ENCODE measurements at places on chromosomes 3 and 15.

DNA sequence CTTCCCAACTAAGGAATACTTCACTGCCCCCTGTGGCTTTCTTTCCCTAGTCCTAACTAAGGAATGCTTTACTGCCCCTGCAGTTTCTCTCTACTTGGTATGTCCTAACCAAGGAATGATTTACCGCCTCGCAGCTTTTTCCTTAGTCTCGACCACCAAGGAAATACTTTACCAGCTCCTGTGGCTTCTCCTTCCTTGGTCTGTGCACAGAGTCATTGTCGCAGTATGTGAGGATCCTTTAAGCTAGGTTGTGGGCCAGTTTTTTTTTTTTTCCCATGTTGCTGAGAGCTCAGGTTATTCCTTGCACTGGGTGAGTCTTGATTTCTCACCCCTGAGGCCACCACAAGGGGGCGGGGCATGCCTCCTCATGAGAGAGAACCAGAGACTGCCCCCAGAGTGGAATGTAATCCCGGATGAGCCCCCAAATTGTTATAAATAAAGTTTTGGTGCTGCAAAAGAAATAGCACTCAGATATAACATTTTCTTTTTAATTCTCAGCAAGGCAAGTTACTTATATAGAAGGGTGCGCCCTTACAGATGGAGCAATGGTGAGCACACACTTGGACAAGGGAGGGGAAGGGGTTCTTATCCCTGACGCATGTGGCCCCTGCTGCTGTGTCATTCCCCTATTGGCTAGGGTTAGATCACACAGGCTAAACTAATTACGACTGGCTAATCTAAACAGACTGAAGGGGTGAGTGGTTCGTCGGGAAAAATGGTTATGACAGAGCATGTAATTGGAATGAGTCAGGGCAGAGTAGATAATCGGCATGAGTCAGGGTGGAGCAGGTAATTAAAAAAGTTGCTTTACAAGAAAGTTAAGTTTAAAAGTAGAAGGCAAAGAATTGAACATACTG is 27.0 kb downstream of the NDUFB4 start:
- no peak for DNase-seq

- DNase-seq: no peak
Measured at GRCh38 chr3:118863731-118864322, 170.8 kb downstream of the IGSF11 start.

- DNase-seq: no peak
Measured at GRCh38 chr3:127884041-127884440, 31.0 kb upstream of the KBTBD12 start.

GRCh38 chr15:86608461-86609205 is 529.0 kb downstream of the AGBL1 start:
- DNase-seq: no peak

DNA sequence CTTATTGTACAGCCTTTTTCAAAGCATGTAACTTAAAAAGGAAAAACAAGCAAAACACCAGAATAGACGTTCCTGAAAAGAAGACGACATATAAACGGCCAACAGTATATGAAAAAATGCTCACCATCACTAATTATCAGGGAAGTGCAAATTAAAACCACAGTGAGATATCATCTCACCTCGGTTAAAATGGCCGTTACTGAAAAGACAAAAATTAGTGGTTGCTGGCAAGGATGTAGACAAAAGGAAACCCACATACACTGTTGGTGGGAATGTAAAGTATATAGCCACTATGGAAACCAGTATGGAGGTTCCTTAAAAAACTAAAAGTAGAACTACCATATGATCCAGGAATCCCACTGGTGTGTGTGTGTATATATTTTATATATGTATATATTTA is 64.5 kb upstream of the MLF1 start:
- DNase-seq: no peak

DNA sequence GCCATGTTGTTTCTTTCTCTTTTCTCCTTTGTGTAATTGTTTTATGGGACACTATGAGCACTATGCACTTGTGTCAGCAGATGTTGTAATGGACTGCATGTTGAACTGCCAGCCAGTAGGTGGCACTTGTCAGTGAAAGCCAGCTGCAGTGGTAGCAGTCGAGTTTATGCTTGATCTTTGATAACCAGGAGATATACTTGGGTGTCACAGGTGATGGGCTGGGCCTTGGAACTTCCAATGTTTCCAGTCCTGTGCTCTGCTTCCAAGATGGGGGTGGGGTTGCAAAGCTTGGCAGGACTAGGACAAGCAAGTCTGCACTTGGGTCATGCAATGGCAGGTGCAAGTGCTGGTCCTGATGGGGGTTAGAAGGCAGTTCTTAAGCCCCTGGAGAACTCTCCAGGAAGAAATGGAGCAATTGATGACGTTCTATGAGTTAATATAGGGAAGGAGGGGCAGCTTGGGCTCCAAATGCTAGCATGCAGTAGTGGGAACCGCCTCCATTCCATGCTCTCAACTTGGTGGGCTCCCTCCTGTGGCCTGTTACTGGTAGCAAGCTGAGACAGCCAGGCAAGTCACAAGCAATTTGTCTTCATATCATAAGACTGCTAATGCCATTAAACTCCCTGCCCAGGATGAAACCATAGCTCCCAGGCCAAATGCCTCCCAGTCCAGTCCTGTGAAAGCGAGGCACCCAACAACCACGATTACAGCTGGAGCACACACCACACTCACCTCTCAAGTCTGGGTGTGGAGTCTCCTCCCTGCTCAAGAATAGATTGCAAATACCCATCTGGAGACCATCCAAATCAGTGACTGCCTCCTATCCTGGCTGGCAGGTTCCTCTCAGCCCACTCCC is 287.2 kb downstream of the CGGBP1 start:
- DNase-seq: peak; percentile 9

GRCh38 chr3:113216393-113216792 is 5.0 kb downstream of the BOC start:
- DNase-seq: no peak

GRCh38 chr3:6640907-6641306 is 220.0 kb upstream of the GRM7 start:
- DNase-seq: no peak

- DNase-seq: no peak
Measured at GRCh38 chr3:50630877-50631276, 13.9 kb downstream of the MAPKAPK3 start.

- DNase-seq: no peak
Measured at GRCh38 chr15:63041974-63042876, at the start of gene TPM1. Gene TPM1 (plus strand): TSS chr15:63042747. CDS start chr15:63042830, 83 bp downstream.

DNA sequence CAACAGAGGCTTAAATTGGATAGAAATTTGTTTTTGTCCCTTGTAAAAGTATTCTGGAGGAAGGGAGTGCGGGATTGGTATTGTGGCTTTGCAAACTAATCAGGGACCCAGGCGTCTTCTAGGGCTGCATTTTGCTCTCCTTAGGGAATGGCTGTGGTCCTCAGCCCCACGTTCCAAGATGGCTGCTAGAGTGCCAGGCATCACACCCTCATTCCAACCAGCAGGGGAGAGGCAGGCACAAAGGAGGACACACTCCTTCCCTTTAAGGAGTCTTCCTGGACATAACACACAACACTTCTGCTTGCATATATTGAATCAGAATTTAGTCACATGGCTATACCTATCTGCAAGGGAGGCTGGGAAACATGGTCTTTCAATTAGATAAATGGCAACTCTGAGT is 174.5 kb upstream of the LYSMD4 start:
- no peak for DNase-seq

- no peak for DNase-seq
Measured at GRCh38 chr3:117480525-117480924, 770.9 kb downstream of the TUSC7 start.

- no peak for DNase-seq
Measured at GRCh38 chr15:101775136-101775535, 28.2 kb upstream of the OR4F6 start.

DNA sequence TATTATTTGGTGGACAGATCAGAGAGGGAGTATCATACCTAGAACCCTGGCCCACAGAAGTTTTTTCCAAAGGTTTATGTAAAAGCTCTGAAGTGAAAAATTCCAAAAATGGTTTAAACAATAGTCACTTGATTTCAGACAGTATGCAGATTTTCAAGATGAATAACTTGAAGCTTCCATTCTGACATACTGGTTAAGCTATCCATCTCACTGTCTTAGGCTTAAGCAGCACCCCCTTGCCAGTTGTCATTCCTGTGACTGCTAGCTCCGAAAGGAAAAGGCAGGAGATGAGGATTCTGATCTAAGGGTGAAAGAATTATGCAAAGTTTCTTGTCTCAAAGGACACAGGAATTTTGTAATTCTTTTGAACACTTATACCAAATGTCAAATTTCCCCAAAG is 337.5 kb upstream of the THBS1 start:
- no peak for DNase-seq

GRCh38 chr3:65291448-65292125 is 603.8 kb upstream of the ADAMTS9 start:
- no peak for DNase-seq

DNA sequence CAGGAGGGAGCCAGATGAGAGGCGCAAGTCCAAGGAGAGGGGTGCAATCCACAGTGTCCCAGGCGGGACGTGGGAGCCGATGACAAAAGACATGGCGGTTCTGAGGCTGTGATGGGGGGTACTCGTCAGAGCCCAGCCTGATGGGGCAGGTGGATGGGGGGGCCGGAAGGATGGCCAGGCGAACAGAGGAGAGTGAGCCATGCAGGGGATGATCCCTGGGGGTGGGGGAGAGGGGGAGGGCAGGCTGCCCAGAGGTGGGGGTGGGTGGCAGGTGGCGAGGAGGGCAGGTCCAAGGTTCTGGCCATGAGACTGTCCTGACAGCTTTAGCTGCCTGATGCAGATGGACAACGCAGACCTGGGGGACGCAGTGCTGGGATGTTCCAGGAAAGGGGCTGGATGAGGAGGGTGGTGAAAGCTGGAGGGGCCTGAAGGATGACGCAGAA is 8.9 kb upstream of the CSPG4 start:
- no peak for DNase-seq

DNA sequence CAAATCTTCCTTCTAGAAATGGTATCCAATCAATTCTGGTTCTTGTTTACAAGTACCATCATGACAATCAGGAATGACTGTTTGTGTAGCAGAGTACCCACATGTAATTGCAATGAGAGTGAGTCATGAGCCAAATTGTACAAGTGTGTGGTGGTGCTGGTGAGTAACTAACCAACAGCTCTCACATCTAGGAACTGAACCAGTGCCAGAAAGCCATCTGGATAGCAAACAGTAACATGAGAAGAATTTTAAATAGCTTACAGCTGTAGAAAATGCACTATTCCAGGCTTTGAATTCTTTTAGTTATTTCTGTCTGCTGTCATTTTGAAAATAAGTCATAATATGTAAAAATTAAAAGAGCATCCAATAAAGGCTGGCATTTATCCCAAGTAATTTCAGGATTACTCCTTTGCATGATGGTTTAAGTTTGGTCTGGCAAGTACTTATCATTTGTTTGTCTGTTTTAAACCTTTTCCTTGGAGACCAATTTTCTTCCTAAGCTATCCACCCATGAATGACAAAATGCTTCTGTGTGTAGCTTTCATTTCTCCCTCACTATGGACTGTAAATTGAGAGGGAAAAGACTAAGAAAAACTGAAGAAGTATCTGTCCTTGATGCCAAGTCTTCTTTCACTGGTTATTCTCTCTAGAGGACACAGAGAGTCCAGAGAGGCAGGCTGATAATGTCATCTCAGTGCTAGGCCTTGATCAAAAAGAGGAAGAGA is 60.0 kb downstream of the PIK3CB start:
- no peak for DNase-seq

GRCh38 chr15:33910741-33911140 is 57.6 kb upstream of the CHRM5 start:
- DNase-seq: no peak

DNA sequence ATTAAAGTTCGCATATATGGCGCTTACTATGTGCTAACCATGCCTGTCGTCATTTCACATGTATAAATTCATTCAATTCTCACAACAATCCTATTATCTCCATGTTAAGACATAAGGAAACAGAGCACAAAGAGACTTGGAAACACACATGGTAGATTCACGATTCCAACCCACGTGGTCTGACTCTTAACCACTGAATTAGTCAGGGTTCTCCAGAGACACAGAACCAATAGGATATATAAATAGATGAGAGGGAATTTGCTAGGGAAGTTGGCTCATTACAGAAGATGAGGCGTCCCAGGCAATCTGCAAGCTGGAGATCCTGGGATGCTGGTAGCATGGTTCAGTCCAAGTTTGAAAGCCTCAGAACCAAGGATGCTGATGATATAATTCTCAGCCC is 765.3 kb downstream of the TBL1XR1 start:
- DNase-seq: no peak

Data from activated effector memory CD4-positive, alpha-beta T cell treated with Interleukin-2 at 50 U/mL for 16 hours (primary cell).